ENCODE measurements at places on chromosomes 12 and 14.

DNA sequence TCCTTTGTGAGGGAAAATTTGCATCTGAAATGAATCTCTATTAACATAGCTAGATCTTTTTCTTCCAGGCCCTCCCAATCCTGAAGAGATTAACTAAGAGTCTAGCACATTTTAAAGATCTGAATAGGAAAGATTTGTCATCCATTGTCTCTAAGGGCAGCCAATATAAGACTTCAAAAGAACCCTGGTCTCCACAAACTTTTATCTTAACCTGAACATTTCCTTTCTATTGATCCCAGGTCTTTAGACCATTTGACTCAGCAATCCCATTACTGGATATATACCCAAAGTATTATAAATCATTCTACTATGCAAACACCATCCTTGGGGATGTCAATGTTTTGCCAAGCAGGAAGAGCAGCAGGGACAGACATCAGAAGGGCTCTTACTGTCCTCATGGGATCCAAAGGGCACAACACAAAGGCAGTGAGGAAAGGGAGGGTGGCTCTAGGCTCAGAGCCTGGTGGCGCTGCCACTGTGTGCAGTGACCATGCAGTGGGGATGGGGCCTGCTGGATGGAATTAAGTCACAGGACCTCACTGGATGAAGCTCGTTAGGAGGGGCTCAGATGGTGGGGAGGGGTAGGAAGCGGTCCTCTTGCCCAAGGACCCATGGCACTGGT, 12.7 kb upstream of the BDKRB2 start:
- peak; percentile 29 for DNase-seq

DNA sequence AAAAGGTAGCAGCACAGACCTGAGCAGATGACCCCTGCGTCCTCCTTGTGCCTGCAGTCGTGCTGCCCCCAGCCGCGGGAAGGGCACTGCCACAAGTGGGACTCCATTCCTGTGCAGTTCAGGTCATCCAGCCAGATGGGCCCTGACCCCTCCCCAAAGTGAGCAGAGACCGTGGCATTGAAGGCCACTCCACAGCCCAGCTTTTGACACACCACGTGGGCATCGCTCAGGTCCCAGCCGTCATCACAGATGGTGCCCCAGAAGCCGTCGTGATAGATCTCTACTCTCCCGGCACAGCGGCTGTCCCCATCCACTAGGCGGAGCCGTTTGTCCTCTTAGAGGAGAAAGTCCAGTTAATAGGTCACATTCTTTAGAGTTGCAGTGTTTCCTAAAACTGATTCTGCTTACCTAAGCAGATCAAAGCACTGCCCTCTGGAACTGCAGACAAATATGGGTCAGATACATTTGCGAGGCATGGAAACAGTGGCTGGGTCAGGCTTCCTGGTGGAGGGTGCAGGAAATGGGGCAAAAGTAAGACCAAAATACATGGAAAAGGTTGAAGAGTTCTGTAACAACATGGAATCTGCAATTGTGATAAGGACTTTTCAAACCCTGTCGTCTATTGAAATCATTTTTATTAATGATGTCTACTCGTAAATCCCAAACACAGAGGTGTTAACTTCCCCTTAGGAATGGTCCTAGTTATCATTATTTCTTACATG, 69.4 kb downstream of the CD163L1 start:
- DNase-seq, result peak; percentile 28

DNA sequence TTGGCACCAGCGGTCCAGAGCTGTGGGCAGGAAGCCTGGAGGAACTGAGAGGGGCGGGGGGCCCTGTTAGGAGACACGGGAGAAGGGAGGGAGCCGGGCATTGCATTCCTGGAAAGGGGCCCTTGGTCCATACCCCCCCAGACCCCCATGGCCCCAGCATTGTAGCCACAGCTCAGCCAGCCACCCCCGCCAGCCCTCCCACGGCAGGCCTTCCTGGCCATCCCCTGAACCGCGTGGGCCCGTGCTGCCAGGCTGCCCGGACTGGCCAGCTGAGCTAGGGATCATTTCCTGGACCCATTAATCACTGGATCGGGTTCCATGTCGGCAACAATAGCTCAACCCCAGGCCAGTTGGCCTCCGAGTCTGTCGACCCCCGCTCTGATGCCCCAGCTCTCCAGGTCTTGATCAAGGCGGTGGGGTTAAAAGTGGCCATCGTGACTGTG, 39.8 kb upstream of the DIO3 start:
- DNase-seq, result no peak

GRCh38 chr14:99645545-99646505, 896 bp downstream of the HHIPL1 start:
- DNase-seq, result peak; percentile 16

DNA sequence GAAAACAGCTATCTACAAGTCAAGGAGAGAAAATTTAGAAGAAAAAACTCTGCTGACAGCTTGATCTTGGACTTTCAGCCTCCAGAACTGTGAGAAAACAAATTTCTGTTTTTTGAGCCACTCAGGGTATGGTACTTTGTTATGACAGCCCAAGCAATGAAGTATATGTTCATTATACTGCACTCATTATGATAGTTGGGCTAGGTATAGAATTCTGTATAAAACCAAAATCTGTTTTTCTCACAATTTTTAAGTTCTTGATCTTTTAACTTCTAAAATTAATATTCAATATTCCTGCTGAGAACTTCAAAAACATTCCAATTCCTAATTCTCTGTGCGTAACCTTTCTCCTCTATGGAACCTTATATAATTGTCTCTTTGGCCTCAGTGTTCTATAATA, 200.8 kb downstream of the SLC5A8 start:
- DNase-seq, result no peak

GRCh38 chr12:57692500-57692899, 1.4 kb upstream of the OS9 start:
- no peak for DNase-seq

GRCh38 chr14:102248121-102248520, 56.8 kb downstream of the MOK start:
- no peak for DNase-seq
